Purkinje cell (primary cell): ENCODE measurements at places on chromosomes 2 and 18. TPM values are rescaled to one million over a fixed set of nuclear protein-coding genes. Genes with fewer than 3 reads are reported as not detected.

Gene CIB4
- not detected in 2 replicates for polyA plus RNA-seq

Gene MOGAT1
- not detected in 2 replicates for polyA plus RNA-seq

Gene SNTG2
- 1.6 and 2.0 TPM in 2 replicates for polyA plus RNA-seq

Gene SERPINB11
- polyA plus RNA-seq = 1.2 TPM in 1 of 2 replicates, not detected in the other

Gene STEAP3
- polyA plus RNA-seq = not detected in 2 replicates

Gene OSBPL6
- 33.5 and 35.2 TPM in 2 replicates for polyA plus RNA-seq

Gene NAT8
- polyA plus RNA-seq = 2.2 TPM in 1 of 2 replicates, not detected in the other

Gene RNF103
- polyA plus RNA-seq = 28.5 and 32.5 TPM in 2 replicates

Gene GAREM1
- 5.6 and 8.9 TPM in 2 replicates for polyA plus RNA-seq

Gene PSD4
- polyA plus RNA-seq = 0.04 TPM in 1 of 2 replicates, not detected in the other

Gene GBX2
- polyA plus RNA-seq = 0.52 TPM in 1 of 2 replicates, not detected in the other

Gene TLX2
- not detected in 2 replicates for polyA plus RNA-seq

Gene FN1
- 3.6 and 7.4 TPM in 2 replicates for polyA plus RNA-seq

Gene CDC42EP3
- polyA plus RNA-seq = 2.7 TPM in 1 of 2 replicates, not detected in the other

Gene CYP26B1
- polyA plus RNA-seq = 1.1 and 2.8 TPM in 2 replicates

Gene SCN9A
- polyA plus RNA-seq = 0.07 and 1.1 TPM in 2 replicates

Gene ITPRIPL1
- 0.22 TPM in 1 of 2 replicates, not detected in the other for polyA plus RNA-seq

Gene RNF181
- 243 and 314 TPM in 2 replicates for polyA plus RNA-seq

Gene SLC23A3
- not detected in 2 replicates for polyA plus RNA-seq

Gene RPRM
- polyA plus RNA-seq = 0.27 TPM in 1 of 2 replicates, not detected in the other

Gene LDLRAD4
- polyA plus RNA-seq = 8.9 and 9.1 TPM in 2 replicates

Gene POTEI
- polyA plus RNA-seq = 0.67 TPM in 1 of 2 replicates, not detected in the other

Gene HAAO
- polyA plus RNA-seq = not detected in 2 replicates
